Renal cortical epithelial cell (primary cell): ENCODE measurements at places on chromosomes 7 and 10. TPM values are rescaled to one million over a fixed set of nuclear protein-coding genes. Genes with fewer than 3 reads are reported as not detected.

DNA sequence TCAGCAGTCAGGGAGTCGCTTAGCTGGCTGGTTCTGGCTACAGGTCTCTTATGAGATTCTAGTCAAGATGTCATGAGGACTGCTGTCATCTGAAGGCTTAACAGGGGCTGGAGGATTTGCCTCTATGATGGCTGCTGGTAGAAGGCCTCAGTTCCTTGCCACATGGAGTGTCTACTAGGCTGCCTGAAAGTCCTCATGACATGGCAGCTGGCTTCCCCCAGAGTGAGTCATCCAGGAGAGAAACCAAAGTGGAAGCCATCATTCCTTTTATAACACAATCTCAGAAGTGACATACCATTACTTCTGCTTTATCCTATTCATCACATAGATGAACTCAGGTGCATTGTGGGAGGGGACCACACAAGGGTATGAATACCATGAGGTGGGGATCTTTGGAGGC lies 75.1 kb downstream of the EXOC6 start:
- DNase-seq: no peak

DNA sequence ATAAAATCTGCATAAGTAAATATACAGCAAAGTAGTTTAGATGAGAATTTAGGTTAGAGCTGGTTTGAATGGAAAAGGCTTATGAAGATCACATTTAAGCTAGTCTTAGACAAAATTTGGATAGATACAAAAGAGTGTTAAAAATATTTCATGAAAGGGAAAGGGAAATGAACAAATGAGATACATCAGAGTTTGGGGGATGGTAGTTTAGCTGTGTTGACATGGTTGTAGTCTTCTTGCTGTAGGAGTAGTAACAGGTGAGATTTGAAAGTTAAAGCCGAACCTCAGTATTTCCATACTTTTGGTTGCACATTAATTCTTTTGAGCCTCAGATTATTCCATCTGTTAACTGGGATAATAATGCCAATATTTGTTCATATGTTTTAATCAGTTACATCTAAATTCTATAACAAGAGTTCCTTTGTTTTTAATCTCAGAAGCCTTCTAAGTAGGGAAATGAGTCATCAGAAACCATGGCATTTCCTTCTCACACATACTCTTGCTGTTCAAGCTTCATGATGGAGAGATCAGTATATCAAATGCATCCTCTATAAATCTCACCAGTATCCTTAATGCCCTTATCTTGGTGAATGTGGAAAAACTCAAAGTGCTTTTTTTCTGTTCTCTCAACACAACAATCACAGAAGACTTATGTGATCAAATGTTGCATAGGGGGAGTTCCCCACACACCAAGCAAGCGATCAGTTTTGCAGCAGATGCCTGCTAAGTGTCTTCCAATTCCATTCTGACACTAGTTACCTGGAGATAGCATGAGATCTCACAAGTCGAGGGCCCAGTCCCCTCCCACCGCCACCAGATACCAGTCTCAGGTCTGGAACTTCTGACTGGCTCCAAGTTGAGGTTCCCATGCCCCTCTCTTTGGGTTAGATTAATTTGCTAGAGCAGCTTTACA lies 84.7 kb downstream of the MAPK8 start:
- DNase-seq: peak; percentile 79

DNA sequence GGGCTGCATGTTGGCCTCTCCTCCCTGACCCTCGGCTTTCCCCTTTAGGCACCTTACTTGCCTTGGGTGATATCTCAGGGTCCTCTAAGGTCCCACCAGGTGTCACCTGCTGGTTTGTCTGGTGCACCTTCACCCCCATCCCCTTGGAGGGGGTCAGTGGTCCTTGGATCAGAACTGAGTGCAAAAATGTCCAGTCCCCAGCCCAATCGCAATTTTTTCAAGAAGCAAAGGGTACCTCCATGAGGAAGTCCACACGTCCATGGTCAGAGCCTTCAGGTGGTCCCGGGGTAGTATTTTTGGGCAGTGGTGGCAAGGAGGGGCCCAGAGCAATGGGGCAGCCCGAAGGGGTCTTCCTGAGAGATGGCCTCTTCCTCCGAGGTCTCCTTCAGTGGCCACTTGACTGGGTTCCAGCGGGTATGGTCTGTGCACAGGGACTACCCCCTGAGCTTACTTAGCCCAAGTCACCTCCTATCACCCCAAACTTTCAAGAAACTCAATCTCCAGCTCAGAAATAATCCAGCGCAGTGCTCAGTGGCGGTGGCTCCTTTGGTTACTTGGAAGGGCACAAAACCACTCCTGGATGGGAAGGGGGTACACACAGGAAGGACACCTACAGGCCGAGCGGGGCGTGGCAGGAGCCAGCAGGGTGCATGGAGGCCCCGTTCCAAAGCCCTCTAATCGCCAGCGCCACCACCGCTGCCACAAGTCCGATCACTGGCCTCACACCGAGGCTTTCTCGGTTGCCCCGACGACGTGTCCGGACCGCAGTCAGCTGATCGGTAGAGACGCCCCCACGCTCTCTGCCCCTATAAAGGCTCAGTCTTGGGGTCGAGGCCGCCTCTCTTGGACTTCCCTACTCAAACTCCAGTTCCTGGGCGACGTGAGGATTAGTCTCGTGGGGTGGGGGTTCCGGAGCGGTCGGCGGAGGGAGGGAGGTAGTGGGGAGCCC lies 4.5 kb downstream of the SAP25 start:
- no peak for DNase-seq

GRCh38 chr7:108459922-108460551 lies 3.8 kb upstream of the NRCAM start:
- peak; percentile 59 for DNase-seq

The TSPAN12 gene
- 29.7 and 60.5 TPM in 2 replicates for total RNA-seq

- peak; percentile 71 for DNase-seq
These were observed 214.4 kb downstream of the FAM107B start for GRCh38 chr10:14560274-14560673.

GRCh38 chr7:74233655-74234285 lies 20.4 kb downstream of the RFC2 start:
- no peak for DNase-seq

DNA sequence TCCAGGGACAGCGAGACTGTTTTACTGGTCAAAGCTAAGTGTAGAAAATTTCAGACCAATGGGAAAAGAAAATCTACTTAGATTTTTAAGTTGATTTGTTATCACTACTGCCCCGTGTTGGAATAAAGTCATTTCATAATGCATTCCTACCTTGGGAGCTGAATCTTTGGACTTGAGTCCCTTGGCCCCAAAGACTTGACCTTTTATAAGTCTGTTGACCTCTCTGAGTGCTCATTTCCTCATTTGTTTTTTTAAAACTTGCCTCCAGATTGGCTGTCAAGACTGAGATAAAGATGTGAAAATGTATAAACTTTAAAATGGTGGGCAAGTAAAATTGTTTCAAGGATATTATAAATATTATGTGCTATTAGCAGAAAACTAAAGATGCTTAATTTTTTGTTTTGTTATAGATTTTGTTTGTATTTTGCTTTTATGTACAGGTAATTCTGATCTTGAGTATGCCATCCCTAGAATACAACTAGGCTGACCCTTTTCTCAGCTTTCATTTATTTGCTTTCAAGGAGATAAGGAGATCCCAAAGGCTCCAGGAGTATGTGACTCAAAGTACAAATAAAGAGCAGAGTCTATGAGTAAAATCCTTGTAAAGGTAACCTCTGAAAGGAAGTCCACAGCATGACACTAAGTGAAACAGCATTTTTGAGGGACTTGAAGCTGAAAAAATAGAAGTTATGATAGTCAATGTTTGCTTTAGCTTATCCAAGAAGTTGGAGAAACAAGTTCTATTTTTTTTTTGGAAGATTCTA lies 54.6 kb downstream of the TMEM26 start:
- DNase-seq: no peak

DNA sequence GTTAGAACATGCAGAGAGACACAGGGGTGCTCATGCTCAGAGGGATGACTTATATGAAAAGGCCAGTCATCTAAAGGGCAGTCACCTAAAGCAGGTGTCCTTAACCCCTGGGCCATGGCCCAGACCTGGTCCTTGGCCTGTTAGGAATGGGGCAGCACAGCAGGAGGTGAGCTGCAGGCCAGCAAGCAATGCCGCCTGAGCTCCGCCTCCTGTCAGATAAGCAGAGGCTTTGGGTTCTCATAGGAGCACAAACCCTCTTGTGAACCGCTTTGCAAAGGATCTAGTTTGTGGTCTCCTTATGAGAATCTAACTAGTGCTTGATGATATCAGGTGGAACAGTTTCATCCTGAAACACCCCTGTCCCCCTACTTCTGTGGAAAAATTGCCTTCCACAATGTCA lies 14.5 kb downstream of the ANKRD7 start:
- no peak for DNase-seq

DNA sequence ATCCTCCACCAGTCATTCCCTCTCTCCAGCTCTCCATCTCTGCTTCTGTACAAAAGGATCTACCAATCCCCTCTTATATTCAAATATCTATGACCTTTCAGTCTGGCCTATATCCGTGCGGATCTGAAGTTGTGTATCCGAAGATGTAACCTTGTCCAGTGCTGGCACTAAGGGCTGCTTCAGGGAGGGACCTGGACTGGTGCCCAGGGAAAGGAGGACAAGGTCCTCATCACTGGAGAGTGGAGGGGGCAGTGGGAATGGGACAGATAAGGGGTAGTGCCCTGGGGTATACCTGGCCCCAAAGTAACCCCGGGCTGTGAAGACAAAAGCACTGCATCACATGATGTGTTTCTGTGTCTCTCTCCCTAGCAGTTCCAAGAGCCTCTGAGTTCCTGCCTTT lies 1.8 kb downstream of the TMEM225B start:
- DNase-seq: no peak
